ENCODE measurements at places on chromosomes 16 and 17.

DNA sequence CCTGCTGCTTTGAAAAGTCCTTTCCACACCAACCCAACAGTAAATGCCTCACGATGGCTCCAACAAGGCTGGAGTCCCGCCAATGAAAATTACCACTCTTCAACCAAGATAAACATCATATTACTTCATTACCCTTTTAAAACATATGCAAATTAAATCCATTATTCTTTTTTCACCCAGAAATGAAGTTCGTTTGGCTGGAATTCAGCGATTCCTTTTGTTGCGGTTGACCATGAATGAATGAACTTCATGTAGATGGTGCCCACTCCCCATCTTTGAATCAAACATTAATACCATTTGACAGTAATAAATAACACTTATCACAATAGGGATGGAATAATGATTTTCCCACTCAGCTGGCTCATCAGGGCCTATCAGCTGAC lies 211.5 kb upstream of the TOX3 start:
- no peak for DNase-seq

DNA sequence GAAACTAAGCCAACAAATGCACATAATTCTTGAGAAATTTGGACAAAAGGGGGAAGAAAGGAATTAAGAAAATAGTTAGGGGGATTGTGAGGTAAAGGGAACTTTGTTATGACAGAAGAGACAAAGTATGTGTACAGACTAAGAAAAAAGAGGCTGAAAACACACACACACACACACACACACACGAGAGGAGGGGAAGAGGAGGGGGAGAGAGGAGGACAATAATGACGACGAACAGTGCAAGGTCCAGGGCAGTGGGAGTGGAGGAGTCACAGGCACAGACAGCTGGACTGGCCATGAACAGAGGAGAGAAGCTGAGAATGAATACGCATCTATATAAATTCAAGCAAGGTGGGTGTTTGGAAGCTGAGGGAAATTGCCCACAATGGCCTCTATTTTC lies 44.6 kb downstream of the MARVELD3 start:
- DNase-seq, result no peak

DNA sequence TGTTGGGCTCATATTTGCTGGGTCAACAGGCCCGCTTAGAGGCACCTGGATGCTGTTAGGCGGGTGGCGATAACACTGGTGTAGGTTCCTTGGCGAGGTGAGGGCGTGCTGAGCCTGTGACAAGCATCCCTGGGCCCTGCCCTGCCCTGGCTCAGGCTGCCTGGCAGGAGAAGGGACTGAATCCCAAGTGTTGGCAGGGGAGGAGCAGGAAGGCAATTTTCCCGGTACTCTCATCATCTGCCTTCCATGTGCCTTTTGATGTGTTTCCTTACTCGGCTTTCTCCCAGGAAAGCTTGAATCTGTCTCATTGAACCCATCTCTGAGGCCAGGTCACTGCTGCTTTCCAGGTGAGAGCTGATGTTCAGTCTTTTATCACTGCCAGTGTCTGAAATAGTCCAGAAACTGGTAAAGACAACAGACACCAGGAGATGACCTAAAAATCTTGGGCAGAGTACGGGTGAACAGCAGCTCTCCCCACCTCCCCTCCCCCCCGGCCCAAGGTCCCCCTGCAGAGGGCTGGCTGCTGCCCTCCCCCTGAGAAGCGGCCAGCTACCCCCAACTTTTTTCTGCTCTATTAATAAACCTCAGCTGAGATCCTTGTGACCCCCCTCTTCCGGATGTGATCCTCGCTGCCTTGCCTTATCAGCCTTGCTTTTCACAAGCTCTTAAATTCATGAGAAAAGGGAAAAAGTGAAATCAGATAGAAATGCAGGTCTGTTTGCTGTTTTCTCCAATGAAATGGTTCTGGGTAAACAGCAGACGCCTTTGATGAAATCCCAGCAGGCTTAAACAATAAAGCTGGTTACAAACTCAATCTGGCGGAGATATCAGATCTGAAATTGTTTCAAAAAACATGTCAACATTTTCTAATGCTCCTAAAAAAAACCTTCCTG lies 29.0 kb downstream of the RTN4RL1 start:
- DNase-seq, result no peak

DNA sequence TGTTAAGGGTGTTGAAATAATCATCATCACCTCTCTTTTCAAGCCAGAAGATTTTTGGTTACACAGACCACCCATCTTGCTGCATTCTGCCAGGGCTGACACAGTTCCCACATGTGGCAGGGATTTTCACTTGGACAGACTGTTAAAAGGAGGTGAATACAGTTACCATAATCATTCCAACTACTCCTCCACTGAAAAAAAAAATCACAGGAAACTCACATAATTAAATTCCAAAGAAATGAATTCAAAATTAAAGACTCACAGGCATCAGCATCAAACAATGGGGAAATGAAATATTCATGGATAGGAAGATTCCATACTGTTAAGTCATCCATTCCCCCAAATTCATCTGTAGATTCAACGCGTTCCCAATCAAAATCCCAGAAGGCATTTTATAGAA lies 209.4 kb downstream of the MRTFB start:
- DNase-seq, result no peak

- no peak for DNase-seq
These were observed 278.3 kb downstream of the SEC14L1 start for GRCh38 chr17:77419095-77419494.

DNA sequence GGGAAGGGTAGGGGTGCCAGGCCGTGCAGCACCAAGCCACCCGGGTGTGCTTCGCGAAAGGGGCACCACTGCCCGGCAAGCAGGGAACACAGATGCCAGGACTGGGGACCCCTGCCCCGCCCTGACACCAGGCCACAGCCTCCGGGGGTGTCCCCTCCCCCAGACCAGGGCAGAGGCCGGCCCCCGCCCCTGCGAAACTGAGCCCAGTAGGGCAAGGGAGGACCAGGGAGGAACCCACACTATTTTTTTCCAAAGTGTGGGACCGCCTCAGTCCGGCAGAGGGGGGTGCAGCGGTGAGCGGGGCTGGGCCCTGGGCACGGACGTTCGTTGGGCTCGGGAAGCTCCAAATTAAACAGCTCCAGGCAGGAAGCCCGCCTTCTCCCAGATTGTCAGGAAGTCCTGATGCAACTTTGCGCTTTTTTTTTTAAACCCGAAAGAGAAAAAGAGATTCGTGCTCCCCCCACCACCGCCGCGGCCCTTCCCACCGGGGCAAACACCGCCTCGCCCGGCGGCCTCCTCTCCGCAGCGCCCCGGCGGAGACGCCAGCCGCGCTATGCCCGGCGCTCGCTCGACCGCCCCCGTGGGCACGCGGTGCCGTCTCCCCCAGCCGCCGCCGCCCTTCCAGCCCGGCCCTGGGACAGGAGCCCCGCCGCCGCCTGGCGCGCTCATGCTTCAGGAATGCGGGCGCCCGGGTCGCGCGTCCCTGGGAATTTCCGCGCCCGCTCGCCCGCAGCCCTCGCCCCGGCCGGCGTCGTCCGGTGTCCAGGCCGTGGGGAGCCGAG lies 755 bp downstream of the PIEZO1 start:
- no peak for DNase-seq

DNA sequence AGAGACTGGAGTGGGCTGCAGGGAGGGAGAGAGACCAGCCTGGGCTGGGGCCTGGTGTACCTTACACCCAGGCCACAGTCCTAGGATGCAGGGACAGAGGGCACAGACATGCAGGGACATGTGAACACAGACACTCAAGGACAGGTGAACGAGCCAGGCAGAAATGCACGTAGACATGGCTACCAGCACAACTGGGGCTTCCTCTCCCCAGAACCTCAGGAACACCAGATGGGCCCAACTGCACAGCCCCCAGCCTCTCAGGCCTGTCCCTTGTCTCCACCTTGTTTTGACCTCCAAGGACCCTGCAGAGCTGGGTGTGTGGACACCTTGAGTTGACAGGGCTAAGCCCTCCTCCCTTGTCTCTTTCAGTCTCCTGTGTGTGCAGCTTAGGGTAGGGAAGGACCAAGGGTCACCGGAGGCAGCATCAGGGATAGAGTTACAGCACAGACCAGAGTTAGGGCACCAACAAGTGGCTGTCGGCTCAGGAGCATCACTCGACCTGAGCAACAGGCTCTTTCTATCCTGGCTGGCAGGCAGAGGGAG lies 9.2 kb downstream of the SEZ6 start:
- no peak for DNase-seq

GRCh38 chr17:35679007-35679682 lies 52.3 kb upstream of the RASL10B start:
- no peak for DNase-seq

DNA sequence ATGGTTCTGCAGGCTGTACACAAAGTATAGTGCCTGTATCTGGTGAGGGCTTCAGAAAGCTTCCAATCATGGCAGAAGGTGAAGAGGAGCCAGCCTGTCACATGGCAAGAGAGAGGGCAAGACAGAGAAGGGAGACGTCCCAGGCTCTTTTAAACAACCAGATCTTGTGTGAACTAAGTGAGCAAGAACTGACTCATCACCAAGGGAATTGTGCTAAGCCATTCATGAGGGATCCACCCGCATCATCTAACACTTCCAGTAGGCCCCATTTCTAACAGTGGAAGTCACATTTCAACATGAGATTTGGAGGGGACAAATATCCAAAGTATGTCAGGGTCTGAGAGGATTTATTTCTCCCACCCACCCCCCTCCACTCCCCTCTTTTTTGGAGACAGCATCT lies 56.2 kb upstream of the ELAC2 start:
- DNase-seq, result no peak

DNA sequence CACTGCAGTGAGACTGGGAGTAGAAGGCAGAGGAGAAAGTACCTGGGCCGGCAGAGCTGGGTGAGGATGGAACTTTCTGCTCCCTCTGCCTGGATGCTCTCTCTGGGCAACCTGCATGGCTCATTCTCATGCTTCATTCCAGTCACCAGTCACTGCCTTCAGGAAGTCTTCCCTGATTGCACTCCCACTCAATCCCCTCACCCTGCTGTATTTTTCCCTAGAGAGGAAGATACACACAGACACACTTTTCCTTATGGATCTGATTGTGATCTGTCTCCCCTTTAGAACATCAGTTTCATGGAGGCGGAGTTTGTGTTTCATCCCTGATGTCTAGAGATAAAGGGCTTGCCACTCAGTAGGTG lies 44.9 kb downstream of the MEAK7 start:
- DNase-seq, result no peak

GRCh38 chr17:17298108-17298507 lies 5.1 kb upstream of the NT5M start:
- no peak for DNase-seq

DNA sequence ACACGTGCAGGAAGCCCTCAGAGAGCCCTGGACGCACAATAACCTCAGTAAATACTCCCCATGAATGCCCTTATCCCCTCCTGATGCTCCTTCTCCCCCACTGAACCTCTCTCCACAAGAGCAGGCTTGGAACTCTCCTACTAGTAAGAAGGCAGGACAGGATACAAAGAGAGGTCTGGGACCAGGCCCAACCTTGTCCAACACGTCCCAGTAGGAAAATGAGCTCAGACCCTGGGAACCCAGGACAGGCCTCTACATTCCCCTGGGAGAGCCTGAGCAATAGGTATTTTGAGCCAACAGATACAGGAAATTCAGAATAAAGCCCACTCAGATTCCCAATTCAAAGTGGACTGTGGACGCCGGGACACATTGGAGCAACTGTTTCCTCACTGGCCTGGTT lies 19.2 kb downstream of the ZNF423 start:
- no peak for DNase-seq

DNA sequence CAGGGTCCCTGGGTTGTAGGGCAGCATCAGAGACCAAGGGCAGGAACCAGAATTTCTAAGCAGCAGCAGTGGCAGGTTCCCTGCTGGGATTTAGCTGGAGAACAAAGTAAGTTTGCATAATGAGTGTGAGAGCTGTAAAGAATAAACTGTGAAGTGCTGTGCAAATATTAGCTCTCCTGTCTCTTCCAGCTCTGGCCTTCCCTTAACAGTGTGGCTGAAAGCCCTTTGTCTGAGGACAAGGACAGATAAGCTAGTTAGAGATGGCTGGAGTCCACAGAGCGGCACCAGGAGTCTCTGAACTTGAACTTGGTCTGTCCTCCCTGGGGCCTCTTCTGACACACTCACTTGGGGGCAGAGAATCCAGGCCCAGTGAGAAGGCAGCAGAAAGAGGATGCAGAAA lies 98.2 kb upstream of the WSCD1 start:
- DNase-seq, result no peak

DNA sequence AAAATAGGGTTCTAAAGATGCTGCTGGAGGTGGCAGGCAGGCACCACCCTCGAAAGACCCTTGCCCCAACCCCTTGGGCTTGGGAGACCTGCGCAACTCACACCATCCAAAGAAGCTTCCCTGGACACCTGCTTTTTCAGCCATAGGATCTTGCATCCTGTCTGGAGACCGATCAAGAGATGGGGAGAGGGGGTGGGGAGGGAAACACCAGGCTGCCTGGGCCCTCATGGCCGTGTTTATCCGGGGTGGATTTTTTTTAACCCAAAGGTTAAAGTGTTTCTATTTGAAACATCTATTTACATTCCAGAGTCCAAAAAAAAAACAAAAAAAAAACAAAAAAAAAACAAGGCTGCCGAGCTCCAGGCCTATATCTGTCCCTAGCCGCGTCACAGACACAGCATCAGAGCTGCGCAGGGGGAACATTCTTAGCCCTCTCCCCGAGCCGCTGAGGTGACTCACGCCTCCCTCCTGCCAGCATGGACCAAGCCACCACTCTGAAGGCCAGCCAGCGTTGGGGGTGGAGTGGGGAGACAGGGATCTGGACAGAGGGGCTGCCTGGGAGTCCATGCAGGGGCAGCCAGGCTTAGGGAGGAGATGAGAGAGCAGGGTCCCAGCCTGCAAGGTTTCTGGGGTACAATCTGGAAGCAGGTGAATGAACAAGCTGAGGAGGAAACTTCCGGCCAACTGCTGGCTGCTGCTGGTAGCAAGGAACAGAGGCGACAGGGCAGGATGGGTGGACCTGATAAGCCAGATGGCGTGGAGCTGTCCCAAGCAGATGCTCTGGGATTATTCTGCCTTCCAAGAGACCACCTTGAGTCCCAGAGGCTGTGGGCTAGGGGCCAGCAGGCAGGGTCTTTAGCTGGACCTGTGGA lies 14.8 kb downstream of the HDAC5 start:
- DNase-seq, result no peak

GRCh38 chr16:31873556-31874365 lies at the start of gene ZNF267:
Gene ZNF267 (plus strand): TSS chr16:31873807. CDS start chr16:31873967, 160 bp downstream.
- DNase-seq, result peak; percentile 88

GRCh38 chr17:1865252-1866037 lies 35.6 kb downstream of the RPA1 start:
- peak; percentile 16 for DNase-seq

- DNase-seq, result no peak
These were observed 1.2 kb downstream of the LCAT start for GRCh38 chr16:67942510-67943255.

GRCh38 chr17:29124135-29124924 lies 55.9 kb downstream of the MYO18A start:
- DNase-seq, result no peak

Measured in stimulated activated CD8-positive, alpha-beta memory T cell treated with anti-CD3 and anti-CD28 coated beads, Interleukin-15, amount 100 ng/mL, for 48 hours (primary cell).